Stimulated activated CD4-positive, alpha-beta T cell treated with anti-CD3 and anti-CD28 coated beads, TNF-alpha, amount 100 ng/mL, for 48 hours (primary cell): ENCODE measurements at places on chromosomes 4 and X.

GRCh38 chrX:22803353-22803752 lies 196.4 kb upstream of the DDX53 start:
- DNase-seq: no peak

DNA sequence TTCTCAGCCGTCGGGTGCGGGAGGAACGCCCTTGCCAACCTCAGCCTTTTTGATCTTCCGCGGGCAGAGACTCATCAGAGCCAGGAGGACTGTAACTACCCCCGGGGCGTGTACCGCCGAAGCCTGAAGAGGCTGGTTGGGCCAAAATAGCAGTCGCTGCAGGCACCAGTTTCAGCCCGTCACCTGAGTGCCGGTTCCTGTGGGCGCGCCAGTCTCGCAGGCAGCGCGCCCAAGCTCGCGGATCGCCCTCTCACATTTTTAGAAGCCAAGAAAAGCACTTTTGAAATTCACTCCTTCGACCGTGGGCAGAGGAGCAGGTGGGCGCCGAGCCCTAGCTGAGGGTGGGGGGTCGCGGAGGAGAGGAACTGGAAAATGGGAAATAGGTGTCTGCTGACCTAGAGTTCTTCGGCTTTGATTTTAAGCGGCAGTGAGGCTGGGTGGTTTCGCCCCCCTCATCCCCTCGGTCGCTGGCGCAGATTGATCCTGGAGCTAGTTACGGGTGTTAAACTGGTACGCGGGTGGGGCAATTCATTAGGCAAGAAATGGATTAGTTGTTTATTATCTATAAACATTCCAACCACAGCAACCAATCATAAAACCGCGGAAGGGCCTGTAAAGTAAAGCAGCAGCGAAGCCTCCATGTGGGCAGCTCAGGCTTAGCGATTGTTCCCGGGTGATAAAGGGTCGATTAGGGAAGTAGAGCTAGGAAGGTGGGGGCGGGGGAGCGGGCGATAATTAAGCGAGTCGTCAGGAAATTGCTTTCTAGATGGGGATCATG lies 69.2 kb downstream of the FBXO8 start:
- no peak for DNase-seq

GRCh38 chr4:127246963-127247952 lies 385.5 kb upstream of the INTU start:
- DNase-seq: no peak

DNA sequence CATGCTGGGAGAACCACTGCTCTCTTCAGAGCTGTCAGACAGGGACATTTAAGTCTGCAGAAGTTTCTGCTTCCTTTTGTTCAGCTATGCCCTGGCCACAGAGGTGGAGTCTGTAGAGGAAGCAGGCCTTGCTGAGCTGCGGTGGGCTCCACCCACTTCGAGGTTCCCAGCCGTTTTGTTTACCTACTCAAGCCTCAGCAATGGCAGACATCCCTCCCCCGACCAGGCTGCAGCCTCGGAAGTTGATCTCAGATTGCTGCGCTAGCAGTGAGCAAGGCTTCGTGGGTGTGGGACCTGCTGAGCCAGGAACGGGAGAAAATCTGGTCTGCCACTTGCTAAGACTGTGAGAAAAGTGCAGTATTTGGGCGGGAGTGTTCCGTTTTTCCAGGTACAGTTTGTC lies 118.9 kb downstream of the SLC10A6 start:
- DNase-seq: no peak

GRCh38 chrX:115719171-115719570 lies 158.2 kb downstream of the PLS3 start:
- DNase-seq: no peak

DNA sequence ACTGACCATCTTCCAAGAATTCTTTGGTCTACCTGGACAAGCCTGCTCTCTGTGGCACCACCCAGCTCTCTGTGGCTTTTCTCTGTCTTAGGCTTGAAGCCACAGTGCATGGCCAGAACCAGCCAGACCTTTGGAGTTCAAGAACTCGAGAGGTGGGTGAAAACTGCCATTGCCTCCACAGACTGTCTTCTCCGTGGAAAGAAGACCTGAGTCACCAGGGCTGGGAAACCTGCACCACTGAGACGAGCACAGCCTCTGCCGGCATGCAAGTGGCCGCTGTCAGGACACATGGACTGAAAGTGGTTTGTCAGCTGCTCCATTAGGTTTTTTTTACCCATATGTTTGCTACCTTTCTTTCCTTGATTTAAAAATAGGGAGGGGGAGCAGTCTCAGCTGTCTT lies 74.5 kb downstream of the MGST2 start:
- DNase-seq: no peak

DNA sequence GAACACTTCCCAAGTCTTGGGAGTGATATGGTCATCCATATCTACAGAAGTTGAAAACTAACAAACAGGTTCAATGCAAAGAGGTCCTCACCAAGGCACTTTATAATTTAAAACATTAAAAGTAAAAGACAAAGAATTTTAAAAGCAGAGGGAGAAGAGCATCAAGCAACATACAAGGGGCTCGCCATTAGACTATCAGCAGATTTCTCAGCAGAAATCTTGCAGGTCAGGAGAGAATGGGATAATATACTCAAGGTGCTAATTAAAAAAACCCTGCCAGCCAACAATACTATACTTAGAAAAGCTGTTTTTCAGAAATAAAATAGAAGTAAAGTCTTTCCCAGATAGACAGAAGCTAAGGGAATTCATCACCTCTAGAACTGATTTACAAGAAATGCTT lies 121.2 kb downstream of the NEK1 start:
- no peak for DNase-seq

DNA sequence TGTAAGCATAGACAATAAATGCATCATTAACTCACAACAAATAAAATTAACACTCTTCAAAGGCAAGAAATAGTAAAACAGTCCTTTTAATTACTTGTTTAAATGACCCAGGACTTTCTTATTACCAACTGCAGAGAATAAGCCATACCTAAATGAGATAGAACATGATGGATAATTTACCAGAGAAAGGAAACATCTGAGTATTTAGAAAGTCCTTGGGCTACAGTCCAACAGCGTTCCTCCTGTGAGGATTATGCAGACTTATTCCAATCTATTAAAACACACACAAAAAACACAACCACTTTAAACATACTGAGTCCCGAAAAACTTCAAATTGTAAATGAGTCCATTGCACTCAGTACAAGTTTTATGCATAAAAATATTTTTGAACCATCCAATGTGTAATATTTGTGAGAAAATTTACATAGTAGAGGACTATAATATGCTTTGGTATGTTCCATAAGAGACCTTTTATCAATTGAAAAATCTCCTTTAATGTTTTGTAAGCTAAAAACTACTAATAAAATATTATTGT lies 129.2 kb downstream of the NR3C2 start:
- DNase-seq: no peak

DNA sequence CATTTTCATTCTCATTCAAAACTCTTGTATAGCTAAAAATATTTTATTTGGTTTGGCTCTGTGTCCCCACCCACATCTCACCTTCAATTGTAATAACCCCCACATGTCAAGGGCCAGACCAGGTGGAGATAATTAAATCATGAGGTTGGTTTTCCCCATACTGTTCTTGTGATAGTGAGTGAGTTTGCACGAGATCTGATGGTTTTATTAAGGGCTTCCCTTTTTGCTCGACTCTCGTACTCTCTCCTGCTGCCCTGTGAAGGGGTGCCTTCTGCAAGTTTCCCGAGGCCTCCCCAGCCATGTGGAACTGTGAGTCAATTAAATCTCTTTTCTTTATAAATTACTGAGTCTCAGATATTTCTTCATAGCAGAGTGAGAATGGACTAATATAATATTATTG lies 768.0 kb downstream of the STIM2 start:
- no peak for DNase-seq

DNA sequence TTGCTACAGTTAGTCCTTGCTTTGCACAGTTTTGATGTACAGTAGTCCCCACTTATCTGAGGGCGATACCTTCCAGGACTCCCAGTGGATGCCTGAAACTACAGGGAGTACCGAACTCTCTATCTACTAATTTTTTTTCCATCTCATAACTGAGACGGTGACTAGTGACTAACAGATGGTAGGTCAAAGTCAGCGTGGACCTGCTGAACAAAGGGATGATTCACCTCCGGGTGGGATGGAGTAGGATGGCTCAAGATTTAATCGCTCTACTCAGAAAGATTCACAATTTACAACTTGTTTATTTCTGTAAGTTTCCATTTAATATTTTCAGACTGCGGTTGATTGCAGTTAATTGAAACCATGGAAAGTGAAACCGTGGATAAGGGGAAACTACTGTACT lies 655.8 kb downstream of the ZNF674 start:
- no peak for DNase-seq

GRCh38 chr4:76200771-76201231 lies 12.8 kb downstream of the SCARB2 start:
- DNase-seq: no peak

- DNase-seq: no peak
Measured at GRCh38 chrX:153061732-153062131, 5.5 kb downstream of the PNMA3 start.

DNA sequence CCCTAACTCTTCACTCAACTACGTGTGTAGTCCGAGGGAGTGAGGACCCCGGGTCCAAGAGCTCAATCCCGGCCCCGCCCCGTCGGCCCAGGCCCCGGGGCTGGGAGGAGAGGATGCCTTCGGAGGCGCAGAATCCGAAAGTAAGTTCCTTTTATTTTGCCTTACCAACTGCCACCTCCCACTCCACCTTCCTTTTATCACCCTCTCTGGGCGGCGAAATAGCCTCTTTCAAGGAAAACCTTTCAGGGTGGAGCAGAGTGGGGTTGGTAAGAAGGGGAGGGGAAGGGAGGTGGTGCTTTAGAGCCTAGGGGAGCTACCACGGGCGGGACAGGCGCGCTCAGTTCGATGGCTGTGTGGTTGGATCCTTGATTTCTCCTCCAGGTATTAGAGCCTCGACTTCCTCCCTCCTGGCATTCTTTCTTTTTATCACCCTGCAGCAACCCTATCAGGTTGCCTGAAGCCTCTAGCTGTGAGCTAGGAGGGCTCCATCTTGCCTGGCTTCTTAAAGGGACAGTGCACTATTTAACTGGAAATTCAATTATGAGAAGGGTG lies 191.2 kb downstream of the RRAGB start:
- no peak for DNase-seq

GRCh38 chr4:189548484-189549125 lies 392.1 kb upstream of the FRG1 start:
- DNase-seq: no peak

DNA sequence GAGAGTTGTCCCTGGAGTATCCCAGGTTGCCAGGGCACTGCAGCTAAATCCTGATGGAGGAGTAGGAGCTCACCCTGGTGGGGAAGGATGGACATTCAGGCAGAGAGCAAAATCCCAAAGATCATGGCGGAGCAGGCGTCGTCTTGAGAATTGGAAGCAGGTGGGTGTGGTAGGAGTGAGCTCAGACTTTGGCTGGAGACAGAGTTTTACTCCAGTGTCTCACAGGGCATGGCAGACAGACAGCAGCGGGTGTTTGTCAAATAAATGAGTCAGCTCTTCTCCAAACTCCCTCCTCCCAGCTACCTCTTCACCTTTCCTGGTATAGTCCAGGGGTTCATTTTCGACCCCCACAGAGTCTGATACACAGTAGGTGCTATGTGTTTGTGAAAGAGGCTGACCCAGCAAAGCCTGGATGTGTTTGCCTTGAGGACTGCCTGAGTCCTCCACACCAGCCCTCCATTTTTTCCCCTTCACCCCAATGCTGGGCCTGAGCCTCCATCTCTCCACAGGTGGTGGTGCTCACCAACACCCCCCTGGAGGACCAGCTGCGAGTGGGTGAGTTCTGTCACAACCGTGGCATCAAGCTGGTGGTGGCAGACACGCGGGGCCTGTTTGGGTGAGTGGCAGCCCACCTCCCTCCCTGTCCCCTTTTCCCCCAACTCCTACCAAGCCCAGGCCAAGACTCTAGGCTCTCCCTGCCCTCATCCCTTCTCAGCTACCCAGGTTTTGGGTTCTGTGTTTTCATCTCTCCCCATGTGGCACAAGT lies 6.9 kb downstream of the UBA1 start:
- DNase-seq: no peak

DNA sequence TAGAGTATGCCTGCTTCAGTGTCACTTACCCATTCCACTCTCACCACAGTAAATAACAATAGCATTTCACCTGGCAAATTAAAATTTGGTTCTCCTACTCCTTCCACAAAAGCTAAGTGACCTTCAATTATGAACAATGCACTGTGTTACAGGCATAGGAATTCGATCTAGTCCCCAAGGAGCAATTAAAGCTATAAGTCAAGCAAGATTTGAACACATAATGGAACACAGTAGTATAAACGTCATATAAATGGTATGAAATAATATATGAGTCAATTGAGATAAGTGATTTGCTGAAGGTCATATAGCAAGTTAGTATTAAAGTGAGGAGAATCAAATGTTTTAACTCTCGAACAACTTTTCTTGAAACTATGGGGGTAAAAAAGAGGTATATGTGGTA lies 65.8 kb downstream of the ARAP2 start:
- no peak for DNase-seq
